NCI-H2029 (cell line): ENCODE measurements at places on chromosomes 7 and 10.

GRCh38 chr7:111746950-111747349 lies 184.7 kb upstream of the IMMP2L start:
- DNase-seq = no peak

DNA sequence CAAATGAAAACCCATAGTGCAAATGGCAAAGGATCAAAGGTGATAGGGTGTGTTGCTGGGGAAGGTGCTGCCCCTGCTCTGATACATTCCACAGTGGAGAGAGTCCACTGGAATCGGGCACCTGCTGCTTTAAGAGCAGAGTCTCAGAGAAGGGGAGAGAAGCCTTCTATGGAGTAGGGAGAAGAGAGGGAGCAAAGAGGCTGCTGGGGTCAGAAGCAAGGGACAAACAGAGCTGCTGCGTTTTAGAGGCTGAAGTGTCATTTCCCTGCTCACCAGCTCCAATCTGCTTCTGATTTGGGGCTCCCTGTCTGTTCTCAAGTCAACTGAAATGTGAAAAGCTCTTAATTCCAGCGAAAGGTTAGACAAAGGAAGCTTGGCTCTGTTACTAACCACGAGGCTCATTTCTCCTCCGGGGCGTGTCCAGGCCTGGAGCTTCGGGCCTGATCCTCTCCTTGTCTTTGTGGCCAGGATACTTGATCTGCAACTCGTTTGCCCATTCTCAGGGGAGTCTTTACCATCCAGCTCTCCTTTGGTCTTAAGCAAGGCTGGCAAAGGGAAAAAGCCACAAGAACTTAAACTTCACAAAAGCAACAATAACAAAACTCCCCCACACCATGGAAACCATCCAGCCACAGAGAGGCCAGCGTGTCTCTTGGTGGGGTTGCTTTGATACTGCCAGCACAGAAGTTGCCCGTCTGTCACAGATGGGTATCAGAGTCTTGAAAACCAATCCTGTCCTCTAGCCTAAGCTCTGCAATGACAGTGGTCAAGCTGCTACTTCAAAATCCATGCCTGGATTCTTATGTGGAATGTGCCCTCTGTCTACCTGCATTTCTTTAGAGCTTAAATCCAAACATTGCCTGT lies 692.6 kb downstream of the SUGCT start:
- no peak for DNase-seq

- DNase-seq = no peak
These were observed 30.3 kb downstream of the TRDMT1 start for GRCh38 chr10:17171141-17171641.

DNA sequence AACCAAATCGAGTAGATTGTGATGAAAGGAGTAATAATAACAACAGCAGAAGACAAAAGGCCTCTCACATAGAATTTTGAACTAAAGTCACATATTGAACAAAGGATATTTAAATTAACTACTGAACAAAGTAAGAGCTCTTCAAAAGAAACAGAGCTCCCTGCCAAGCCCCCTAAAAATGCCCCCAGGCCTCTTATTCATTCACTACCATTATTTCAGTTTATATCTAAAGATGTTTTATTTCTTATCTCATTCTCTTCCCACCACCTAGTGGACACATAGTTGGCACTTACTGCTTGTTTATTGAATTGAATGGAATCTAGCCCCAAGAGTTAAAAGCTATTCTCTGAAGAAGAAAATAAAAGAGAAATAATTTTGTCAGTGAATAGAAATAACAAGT lies 37.4 kb downstream of the VCL start:
- no peak for DNase-seq
